NCI-H1436 treated with DMSO at 0.1 percent for 48 hours (cell line): ENCODE measurements at places on chromosomes 7 and 10.

GRCh38 chr7:106116161-106116704 is 4.1 kb upstream of the SYPL1 start:
- no peak for DNase-seq

GRCh38 chr10:21203473-21204107 is 306.5 kb upstream of the NEBL start:
- DNase-seq: no peak

DNA sequence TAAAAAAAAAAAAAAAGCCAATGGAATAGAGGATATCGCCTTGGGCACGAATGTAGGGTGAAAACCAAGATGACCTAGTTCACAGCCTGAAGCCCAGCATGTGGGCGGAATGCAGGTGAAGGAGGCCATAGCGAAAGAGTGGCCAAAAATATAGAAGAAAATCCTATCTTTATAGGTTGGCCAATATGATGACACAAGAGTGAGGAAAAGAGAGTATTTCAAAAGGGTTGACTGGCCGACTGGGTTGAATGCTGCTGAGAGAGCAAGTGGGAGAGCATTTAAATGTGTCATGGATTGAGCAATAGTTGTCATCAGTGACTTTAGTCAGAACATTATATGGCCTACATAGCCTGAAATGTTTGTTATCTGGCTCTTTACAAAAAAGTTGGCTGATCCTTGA is 17.2 kb upstream of the GLI3 start:
- DNase-seq: no peak

- DNase-seq: no peak
These were observed 148.7 kb downstream of the BBS9 start for GRCh38 chr7:33278095-33278494.

GRCh38 chr10:31604646-31605170 is 285.7 kb downstream of the ZEB1 start:
- DNase-seq: no peak

DNA sequence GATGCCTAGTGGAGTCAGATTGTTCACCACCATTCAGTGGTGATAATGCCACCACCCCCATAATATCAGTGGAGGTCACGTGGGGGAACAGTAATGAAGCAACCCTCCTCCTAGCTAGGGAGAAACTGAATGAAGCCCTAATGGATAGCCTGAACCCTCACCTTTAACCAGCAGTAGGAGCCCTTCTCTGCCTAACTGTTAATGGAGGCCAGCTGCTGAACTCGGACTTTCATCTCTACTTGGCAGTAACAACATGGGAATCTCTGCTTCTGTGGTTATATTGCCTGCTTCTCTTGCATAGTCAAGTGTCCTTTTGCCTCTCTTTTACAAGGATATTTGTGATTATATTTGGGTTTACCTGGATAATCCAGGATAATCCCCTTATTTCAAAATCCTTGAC is 1097.9 kb downstream of the REEP3 start:
- DNase-seq: no peak

- no peak for DNase-seq
These were observed 16.7 kb downstream of the HABP2 start for GRCh38 chr10:113569576-113569975.

- DNase-seq: no peak
These were observed 37.9 kb upstream of the RASGEF1A start for GRCh38 chr10:43304687-43305333.

DNA sequence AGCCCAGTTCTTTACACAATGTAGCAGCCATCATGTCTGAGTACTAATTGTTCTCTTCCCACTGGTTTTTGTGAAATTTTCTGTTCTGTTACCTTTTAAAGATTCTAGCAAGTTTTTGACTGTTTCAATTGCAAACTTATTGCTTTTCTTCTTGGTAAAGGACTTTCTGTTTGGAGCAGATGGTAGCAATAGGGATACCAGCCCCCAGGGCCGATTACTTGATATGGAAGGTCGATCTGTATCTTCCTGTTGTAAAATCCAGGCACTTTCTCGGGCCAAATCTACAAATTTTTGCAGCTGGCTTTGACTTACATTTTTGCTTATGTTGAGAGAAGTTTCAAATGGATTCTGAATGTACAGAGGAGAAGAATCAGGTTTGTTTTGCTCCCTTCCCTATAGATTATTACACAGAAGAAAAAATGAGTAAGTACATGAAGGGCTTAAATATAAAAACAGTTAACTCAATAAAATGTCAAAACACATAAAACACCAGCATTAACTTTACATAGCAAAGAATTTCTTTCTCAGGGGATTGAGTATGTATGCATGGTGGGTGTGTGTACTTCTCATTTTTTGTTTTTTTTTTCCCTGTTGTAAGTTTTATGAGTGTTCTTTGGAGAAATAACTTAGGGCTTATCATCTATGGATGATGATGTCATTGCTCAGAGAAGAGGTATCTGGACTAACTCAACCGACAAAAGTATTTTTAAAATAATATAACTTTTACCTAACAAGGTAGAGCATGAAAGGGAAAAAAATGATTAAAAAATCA is 35.3 kb downstream of the MTPAP start:
- DNase-seq: no peak

DNA sequence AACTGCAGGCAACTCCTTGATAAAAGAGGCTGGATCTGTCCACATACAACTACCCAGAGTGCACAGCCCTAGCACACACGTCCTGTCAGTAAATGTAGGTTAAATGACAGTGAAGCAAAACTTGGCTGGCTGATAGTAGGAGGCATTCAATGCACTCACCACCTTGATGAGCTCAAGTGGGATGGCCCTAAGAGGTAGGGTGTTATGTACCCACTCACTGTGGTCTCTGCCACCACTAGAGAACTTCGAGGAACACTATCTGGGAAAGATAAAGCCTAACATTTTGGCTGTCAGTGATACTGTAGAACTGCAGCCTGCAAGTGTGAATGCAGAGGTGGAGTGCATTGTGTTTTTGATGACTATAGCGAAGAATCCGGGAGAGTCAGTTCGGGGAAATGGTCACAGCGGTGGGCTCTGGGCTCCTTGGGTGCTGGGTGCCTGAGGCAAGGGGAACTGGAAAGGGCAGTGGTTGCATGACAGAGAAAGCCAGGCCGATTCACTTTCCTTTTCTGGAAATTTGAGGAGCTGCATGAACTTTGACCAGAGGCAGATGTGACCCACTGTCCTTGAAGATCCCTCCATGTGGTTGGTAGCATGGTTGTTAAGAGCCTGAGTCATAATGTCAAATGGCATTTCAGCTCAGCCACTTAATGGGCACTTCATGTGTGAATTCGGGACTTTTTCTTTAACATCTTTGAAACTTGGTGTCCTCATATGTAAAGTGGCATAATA is 93.1 kb upstream of the ZPBP start:
- DNase-seq: no peak

DNA sequence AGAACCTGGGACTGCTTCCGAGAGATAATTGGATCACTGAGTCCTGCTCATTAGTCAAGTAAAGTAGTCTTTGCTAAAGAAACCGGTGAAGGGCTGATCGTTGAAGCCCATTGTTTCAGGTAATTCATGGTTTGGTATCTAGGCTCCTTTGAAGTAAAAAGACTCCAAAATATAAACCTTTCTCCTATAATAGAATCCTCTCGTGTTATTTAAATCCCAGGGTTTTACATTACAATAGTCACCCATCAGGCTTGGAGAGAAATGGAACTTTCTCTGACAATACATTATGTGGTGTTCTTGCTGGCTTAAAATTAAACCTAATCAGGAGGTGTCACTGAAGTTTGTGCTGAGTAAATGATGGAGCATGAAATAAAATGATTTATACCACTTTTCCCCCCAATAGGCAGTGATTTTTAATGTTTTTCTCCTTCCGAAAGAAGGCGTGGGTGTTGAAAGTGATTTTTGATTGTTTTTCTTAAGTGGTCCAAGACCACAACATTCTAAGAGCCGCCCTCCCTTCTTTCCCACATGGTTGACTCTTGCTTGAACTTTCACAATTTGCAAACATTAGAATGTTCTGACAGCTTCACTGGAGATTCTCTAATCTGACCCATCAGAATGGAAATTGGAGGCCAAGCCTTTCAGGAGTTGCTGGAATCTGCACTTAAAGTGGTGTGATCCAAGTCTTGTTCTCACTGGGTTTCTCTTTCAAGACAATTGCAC is 44.2 kb downstream of the LRMDA start:
- DNase-seq: no peak

GRCh38 chr7:132117636-132118035 is 458.6 kb downstream of the PLXNA4 start:
- no peak for DNase-seq

DNA sequence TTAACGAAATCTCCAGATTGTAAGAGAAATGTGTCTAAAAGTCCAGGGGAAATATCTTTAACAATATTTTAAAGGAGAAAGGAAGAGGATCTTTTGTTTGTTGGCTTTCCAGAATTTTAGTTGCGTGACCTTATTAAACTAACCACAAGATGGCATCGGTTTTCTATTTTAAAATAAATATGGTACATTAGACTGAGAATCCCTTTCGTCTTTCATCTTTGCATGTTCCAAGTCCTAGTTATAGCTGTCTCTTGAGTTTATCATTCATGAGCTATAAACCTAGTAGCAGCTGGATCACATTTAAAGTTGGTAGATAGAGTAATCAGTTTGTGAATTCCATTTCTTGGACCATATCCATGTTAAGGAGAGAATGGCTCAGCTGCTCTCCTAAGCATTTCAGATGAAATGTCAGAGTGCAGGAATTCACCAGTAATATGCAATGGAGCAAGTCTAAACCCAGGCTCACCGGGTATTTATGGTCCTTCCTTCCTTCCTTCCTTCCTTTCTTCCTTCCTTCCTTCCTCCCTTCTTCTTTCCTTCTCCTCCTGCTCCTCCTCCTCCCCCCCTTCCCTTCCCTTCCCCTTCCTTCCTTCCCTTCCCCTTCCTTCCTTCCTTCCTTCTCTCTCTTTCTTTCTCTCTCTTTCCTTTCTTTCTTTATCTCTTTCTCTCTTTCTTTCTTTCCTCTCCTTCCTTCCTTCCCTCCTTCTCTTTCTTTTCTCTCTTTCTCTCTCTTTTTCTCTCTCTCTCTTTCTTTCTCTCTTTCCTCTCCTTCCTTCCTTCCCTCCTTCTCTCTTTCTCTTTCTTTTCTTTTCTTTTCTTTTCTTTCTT is 57.8 kb upstream of the RAB18 start:
- DNase-seq: no peak

GRCh38 chr7:44290252-44290620 is 35.2 kb downstream of the CAMK2B start:
- DNase-seq: no peak

DNA sequence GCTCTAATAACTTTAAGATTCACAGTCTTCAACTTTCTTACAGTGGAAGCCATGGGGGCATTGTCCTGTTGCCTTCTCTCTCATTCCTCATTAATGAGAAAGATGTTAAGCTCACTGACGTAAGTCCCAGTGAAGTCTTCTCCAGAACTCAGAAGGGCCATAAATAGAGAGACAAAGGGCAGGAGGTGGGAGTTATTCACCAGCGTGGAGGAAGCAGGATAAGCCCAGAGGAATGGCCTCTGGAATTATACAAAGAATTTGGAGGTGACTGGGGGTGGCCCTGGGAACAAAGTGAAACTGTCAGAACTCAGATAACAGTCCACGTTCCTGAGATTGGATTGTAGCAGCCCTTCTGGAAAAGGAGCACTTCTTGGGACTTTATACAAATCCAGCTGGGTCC is 52.4 kb downstream of the SORBS1 start:
- DNase-seq: no peak

DNA sequence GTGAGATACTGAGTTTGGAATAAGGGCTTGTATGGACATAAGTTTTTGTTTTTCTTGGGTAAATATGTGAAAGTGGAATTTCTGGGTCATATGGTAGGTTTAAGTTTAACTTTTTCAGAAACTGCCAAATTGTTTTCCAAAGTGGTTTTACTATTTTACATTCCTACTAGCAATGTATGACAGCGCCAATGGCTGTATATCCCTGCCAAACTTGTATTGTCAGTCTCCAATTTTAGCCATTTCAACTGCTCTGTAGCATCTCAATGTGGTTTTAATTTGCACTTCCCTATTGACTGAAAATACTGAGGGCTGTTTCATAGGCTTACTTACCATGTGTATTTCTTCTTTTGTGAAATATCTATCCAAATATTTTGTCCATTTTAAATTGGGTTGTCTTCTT is 90.5 kb upstream of the ZNF32 start:
- DNase-seq: no peak

GRCh38 chr10:48610585-48611093 is 5.8 kb upstream of the ARHGAP22 start:
- no peak for DNase-seq

DNA sequence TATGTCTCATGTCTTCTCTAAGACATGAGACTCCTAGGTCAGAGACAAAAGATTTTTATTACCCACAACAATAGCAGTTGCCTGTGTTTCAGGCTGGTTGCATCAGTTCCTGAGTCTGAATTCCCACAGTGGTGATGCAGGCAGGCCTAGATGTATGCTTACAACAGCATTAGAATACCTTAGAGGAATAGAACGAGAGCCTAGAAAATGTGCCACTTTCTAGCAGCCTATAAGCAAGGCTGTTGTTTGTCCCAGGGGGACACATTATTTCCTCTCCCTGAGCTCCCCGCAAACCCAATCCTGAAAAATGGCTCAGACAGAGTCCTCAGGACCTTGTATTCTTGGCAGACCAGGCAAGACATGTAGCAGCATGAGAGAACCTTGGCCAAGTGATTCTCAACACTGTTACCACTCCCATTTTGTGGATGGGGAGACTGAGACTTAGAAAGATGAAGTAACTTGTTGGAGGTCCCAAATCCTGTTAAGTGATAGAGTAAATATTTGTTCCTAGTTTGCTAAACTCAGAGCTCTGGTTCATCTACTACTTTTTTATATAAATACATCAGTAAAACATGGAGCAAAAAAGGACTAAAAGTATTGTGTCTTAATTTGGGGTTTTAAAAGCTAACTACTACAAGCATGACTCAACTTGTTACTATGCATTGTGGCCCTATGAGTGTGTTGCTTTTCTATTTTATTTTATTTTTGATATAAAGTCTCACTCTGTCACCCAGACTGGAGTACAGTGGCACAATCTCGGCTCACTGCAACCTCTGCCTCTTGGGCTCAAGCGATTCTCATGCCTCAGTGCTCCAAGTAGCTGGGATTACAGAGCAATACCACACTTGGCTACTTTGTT is 14.2 kb downstream of the VTI1A start:
- DNase-seq: no peak

DNA sequence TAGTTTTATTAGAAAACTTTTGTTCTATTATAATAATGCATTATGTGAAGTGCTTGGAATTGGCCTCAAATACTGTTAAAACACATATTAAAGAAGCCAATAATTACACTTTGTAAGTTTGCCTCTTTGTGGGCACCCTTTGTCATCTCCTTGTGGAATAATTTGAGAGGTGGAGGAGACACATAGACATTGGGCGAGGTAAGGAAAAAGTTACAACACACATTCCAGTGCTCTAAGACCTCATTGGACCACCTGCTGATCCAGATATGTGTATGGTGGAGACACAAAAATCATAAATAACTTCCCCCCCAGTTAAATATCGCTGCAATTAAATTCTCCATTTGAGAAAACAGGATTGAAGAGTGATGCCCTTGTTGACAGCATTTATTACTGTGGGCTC is 511.8 kb downstream of the GFRA1 start:
- DNase-seq: no peak

GRCh38 chr10:112723876-112724275 is 226.2 kb upstream of the TCF7L2 start:
- no peak for DNase-seq
